ENCODE measurements at places on chromosomes 16 and 17. TPM values are rescaled to one million over a fixed set of nuclear protein-coding genes. Genes with fewer than 3 reads are reported as not detected.

TPSD1 gene
- not detected for polyA plus RNA-seq

PYDC1 gene
- polyA plus RNA-seq = not detected

SEC14L5 gene
- 0.11 TPM for polyA plus RNA-seq

PRCD gene
- polyA plus RNA-seq = 3.0 TPM

CBFA2T3 gene
- polyA plus RNA-seq = 2.0 TPM

YBX2 gene
- polyA plus RNA-seq = 2.8 TPM

CYGB gene
- polyA plus RNA-seq = 11.1 TPM

FOXN1 gene
- 0.31 TPM for polyA plus RNA-seq

OTOP3 gene
- not detected for polyA plus RNA-seq

CYTH1 gene
- polyA plus RNA-seq = 21.8 TPM

KRT28 gene
- polyA plus RNA-seq = not detected

CHST5 gene
- polyA plus RNA-seq = 0.62 TPM

HS3ST4 gene
- 0.27 TPM for polyA plus RNA-seq

TP53TG3C gene
- not detected for polyA plus RNA-seq

Data from right renal cortex interstitium (tissue), 3 donors.